Karpas-422 (cell line): ENCODE measurements at places on chromosomes 11 and 22. TPM values are rescaled to one million over a fixed set of nuclear protein-coding genes. Genes with fewer than 3 reads are reported as not detected.

DNA sequence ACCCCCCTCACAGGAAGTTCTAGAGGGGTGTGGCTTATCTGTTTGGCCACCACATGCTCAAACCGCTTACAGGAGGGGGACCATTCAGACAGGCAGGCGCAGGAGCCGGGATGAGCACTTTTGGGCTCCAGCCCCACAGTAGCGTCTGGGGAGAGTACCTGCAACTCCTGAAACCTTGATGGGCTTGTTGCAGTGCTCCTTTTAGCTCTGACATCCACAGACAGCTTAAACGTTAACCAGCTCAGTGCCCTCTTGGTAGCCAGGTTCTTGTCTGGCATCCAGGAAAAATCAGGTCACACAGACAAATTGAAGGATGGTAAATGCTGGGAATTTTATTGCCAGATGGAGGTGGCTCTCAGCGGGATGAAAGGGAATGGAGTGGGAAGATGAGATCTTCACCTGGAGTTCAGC lies 326.3 kb downstream of the ETS1 start:
- no peak overlapping the region for H3K27ac ChIP-seq
- no peaks in the 10 kb centered on the region for H3K27me3 ChIP-seq
- no peak for DNase-seq
- H3K4me1 ChIP-seq, result peaks cover 61% of the 10 kb centered on the region
- no peak overlapping the region for H3K4me3 ChIP-seq

DNA sequence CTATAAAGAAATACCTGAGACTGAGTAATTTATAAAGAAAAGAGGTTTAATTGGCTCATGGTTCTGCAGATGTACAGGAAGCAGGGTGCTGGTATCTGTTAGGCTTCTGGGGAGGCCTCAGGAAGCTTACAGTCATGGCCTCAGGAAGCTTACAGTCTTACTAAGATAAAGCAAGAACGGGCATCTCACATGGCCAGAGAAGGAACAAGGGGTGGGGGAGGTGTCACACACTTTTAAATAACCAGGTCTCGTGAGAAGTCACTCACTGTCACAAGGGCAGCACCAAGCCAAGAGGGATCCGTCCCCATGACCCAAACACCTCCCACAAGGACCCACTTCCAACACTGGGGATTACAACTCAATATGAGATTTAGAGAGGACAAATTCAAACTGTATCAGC lies 192.8 kb upstream of the B3GAT1 start:
- DNase-seq, result no peak
- H3K27ac ChIP-seq, result no peak overlapping the region
- no peaks in the 10 kb centered on the region for H3K36me3 ChIP-seq

DNA sequence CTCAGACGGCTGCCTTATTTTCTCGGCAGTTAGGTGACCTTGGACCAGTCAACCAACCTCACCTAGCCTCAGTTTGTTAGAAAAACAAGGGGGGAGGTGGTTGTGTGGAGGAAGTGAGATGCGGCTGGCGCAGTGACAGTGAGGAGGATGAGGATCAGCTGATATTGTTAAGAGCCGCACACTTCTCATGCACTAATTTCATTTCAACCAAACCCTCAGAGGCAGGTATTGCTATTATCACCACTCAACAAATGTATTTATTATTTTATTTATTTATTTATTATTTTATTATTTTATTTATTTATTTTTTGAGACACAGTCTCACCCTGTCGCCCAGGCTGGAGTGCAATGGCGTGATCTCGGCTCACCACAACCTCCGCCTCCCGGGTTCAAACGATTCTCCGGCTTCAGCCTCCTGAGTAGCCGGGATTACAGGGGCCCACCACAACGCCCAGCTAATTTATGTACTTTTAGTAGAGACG lies 2.1 kb downstream of the LGALS1 start:
- peak overlapping the region; percentile 69 for H3K4me3 ChIP-seq
- H3K27me3 ChIP-seq, result no peaks in the 10 kb centered on the region
- H3K27ac ChIP-seq, result 0 out of 2 replicates have a peak overlapping the region, but pooled peaks have one; percentile 53

DNA sequence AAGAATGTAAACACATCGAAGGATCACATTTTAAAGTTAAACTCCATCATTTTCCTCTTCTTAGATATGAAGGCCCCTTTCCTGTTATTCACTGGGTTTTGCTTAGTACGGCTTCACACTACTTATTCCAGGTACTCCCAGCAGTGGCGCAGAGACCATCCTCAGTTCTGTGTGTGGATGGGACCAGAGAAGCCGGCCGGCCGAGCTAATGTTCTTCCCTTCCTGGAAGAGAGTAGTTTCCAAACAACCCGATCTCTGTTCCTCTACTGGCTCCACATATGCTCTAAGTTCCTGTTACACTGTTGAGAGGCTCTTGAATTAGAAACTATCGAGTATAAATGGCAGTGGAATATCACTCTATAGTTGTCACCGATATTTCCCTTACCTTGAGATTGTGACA lies 684 bp upstream of the NFRKB start:
- H3K27ac ChIP-seq, result no peak overlapping the region
- 0 out of 2 replicates have a peak, but pooled peaks cover 9% of the 10 kb centered on the region for H3K36me3 ChIP-seq
- peaks cover 15% of the 10 kb centered on the region for H3K4me1 ChIP-seq
- DNase-seq, result no peak

DNA sequence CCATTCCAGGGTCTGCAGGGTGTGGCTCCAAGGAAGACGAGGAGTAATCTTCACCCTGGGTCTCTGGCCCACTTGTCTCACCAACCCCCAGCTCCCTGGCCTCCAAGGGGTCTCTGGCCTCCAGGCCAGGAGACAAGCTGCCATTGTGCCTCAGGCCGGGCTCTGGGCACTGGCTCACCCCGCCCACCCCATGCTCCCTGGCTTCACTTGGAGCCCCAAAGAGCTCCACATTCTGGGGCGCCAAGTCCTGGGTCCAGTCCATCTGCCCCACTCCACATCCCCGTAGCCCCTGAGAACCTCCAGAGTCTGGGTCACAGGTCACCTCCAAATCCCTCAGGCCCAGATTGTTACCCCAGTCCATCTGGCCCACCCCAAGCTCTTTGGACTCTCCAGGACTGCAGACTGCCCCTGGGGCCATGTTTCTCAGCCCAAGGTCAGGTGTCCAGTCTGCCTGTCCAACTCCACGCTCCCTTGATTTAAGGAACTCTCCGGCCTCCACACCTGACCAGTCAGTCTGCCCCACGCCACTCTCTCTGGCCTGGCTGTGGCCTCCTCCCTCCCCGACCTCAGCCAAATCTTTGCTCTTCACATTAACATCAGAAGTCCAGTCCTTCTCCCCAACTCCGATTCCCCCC lies 16.2 kb downstream of the TNKS1BP1 start:
- no peaks in the 10 kb centered on the region for H3K27me3 ChIP-seq
- H3K27ac ChIP-seq, result no peak overlapping the region
- no peak for DNase-seq
- H3K4me1 ChIP-seq, result peaks cover 3% of the 10 kb centered on the region
- H3K36me3 ChIP-seq, result no peaks in the 10 kb centered on the region

- H3K4me1 ChIP-seq, result no peaks in the 10 kb centered on the region
- no peak for DNase-seq
- H3K36me3 ChIP-seq, result no peaks in the 10 kb centered on the region
- H3K4me3 ChIP-seq, result no peak overlapping the region
- no peak overlapping the region for H3K27ac ChIP-seq
These were observed 88.4 kb downstream of the CDKN1C start for GRCh38 chr11:2797121-2797711.

- H3K27ac ChIP-seq, result no peak overlapping the region
- peaks cover 2% of the 10 kb centered on the region; the same call in 1 of the 2 replicates for H3K27me3 ChIP-seq
- no peak for DNase-seq
- no peaks in the 10 kb centered on the region for H3K36me3 ChIP-seq
- H3K4me3 ChIP-seq, result peak overlapping the region; percentile 23; the same call in 1 of the 2 replicates
These were observed 1506.5 kb downstream of the TBC1D22A start for GRCh38 chr22:48268771-48269552.

GRCh38 chr11:59574467-59574866 lies 41.1 kb downstream of the OSBP start:
- H3K4me3 ChIP-seq, result no peak overlapping the region
- DNase-seq, result no peak
- H3K36me3 ChIP-seq, result peaks cover 31% of the 10 kb centered on the region
- H3K27ac ChIP-seq, result no peak overlapping the region

GRCh38 chr11:70623906-70624597 lies 225.7 kb downstream of the CTTN start:
- no peaks in the 10 kb centered on the region for H3K4me1 ChIP-seq
- DNase-seq, result no peak
- no peaks in the 10 kb centered on the region for H3K27me3 ChIP-seq
- no peak overlapping the region for H3K4me3 ChIP-seq
- H3K27ac ChIP-seq, result no peak overlapping the region

FGF3 gene
- total RNA-seq, result not detected in 2 replicates

DNA sequence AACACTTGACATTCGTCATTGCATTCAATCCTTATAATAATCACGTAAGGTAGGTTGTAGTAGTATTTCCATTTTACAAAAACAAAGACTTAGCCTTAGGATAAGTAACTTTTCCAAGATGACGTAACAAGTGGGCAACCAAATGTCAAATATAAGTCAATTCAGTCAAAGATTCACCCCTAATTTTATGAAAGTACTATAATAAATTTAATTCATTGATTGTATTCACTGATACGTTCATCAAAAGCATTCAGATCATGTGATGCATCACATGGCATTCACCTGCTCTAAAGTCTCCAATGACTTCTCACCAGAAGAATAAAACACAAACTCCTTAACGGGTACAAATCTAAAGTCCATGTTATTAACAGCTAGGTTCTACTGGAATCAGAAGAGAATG lies 2.1 kb downstream of the KIF18A start:
- H3K4me1 ChIP-seq, result peaks cover 49% of the 10 kb centered on the region
- no peaks in the 10 kb centered on the region; the same call in 1 of the 2 replicates for H3K36me3 ChIP-seq
- peak overlapping the region; percentile 97 for H3K4me3 ChIP-seq
- no peak overlapping the region for H3K27ac ChIP-seq
- peak; percentile 52 for DNase-seq

DEUP1 gene
- total RNA-seq, result not detected in 2 replicates
